ENCODE measurements at places on chromosomes 11 and 22.

DNA sequence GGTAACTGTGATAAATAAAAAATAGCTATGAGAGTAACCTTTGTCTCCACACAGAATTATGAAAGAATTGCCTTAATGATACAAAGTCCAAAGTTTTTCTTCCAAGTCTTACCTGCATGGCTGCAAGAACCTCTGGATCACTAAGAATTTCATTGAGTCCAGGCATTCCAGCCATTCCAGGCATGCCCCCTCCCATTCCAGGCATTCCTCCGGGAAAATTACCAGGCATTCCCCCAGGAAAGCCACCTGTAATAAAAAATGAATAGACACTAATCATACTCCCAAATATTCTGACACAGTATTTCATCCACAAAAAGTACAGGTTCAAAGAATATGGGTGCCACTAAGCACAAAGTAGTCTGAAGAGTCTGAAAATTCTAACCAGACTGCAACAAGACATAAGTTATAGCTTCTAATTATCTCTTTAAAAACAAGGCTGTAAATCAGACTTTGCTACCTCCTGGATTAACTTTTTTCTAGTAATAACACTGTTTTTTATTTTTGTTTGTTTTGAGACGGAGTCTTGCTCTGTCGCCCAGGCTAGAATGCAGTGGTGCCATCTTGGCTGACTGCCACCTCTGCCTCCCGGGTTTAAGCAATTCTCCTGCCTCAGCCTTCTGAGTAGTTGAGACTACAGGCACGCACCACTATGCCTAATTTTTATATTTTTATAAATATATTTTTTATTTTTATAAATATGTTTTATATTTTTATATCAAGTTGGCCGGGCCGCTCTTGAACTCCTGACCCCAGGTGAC, 8.0 kb upstream of the SLC25A17 start:
- DNase-seq, result no peak

- no peak for DNase-seq
Measured at GRCh38 chr11:2760196-2760871, 60.5 kb upstream of the KCNQ1OT1 start.

GRCh38 chr11:38491986-38492385, 1894.0 kb upstream of the RAG2 start:
- DNase-seq, result no peak

- peak; percentile 55 for DNase-seq
Measured at GRCh38 chr11:71991494-71991893, 7.2 kb upstream of the IL18BP start.

- DNase-seq, result no peak
Measured at GRCh38 chr22:32177221-32177765, 18.2 kb upstream of the C22orf42 start.

GRCh38 chr22:39994566-39995392, at the start of gene FAM83F:
TSS of gene FAM83F (plus strand) at chr22:39994954. CDS start at chr22:39995043, 89 bp downstream.
- DNase-seq, result peak; percentile 58

GRCh38 chr22:39556970-39557841, 13.3 kb upstream of the CACNA1I start:
- DNase-seq, result no peak

DNA sequence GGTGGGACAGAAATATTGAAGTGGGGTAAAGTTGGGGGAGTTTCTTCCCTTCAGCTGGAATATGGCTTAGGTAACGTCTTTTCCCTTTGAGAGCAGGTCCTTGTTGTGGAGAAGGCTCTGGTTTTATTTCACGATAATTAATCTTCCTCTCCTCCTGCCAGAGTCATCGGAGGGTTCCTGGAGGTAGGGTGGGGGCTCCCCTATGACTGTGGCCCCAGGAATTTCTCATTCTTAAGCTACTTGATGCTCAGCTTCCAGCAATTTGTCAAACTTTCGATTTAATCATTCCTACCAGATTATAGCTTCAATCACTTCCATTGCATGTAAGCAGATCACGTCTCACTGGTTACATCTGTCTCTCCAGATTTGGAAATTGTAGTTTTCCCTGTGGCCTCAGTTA, 242.8 kb upstream of the PLET1 start:
- DNase-seq, result no peak

DNA sequence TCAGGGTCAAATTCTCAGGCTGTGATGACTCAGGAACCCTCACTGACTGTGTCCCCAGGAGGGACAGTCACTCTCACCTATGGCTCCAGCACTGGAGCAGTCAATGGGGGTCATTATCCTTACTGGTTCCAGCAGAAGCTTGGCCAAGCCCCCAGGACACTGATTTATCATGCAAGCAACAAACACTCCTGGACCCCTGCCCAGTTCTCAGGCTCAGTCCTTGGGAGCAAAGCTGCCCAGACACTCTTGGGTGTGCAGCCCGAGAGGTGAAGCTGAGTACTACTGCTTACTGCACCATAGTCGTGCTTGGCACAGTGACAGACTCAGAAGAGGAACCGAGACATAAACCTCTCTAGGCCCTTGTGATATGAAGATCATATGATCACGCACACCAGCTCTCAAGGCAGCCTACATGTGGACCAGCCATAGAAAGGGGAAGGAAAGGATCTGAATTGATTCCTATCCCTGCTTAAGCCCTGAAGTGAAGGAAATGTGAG, 58.2 kb downstream of the ZNF280B start:
- DNase-seq, result peak; percentile 78

DNA sequence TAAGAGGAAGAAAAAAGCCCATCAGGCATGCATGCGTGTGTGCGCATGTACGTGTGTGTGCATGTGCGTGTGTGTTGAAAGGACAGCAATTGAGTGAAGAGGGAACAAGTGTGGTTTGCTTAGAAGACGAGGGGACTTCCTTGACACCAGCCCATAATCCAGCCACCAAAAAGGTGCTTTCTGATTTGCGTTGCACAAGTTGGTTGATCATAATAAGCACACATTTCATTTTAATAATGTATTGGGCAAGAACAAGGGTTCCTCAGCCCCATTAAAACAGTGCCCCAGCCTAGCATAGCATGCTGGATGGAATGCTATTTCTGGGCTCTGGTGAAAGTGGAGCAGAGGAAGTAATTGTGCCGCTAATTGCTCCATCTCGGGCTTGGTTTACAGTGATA, 493.2 kb downstream of the MIAT start:
- no peak for DNase-seq

GRCh38 chr22:19757985-19758895, 2.3 kb upstream of the TBX1 start:
- no peak for DNase-seq

DNA sequence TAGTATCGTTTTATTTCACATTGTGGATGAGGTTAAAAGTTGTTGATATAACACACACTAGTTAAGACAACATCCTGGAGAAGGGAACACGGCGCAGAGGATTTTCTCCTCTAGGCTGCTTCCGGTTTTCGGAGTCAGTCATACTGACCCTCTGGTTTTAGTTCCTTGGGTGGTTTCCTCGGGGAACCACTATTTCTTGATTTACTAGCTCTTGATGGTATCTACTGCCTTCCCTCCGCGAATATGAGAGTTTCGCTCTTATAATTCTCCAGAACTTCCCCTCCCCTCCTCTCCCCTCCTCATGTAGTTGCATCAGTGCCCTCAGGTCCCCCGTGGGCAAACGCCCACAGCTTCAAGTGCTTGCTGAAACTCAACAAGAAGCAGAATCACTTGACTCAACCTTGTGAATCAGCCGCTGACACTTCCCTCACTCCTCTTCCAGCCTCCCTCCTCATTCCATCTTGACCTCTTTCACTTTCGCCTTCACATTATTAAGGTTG, 15.9 kb upstream of the APOBEC3A start:
- DNase-seq, result peak; percentile 76

DNA sequence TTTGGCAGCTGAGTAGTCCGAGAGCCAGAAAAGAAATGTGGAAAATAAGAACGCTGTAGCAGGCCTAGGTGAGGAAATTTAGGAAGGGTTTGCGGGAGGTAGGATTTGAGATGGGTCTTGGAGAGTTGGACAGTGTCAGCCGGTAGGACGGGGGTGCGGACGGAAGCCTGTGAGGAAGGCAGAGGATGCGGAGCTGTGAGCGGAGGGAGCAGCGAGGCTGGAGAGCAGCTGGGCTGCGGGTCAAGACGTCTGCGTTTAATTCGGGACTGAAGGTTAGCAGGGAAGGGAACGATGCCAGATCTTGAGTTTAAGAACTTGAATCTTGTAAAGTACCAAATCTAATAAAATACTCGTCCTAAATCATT, 669 bp upstream of the TIGD3 start:
- no peak for DNase-seq

GRCh38 chr11:114147375-114148012, 88.0 kb downstream of the ZBTB16 start:
- DNase-seq, result no peak

- no peak for DNase-seq
Measured at GRCh38 chr11:80388536-80388935, 947.7 kb upstream of the TENM4 start.

DNA sequence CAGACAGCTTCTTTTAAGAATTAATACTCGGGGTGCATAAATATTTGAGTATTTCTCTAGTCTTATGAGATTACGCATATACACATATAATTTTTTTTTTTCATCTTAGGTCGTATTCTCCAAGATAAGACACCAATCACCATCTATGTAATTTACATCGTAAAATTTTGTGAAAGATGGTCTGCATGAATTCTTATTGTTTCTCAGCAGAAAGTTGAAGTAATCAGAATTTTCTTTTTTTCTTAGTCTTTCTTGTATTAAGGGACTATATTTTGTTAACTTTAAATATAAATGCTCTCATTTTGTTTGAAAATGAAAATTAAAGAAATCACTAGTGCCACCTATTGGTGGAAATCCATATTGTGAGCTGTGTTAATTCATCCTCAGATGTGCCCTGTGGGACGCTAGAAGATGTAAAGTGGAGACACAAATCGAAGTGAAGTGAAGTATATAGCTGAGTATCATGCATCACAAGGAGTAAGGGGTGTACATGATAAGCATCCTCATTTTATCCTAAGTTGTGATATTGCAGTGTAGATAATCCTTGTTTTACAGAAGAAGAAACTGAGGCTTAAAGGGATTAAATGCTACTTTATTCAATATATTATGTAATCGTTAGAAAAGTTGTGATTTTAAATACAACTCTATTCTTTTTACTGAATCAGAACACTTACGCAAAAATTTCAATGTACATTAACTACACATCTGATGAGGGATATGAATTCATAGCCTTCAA, 2084.3 kb downstream of the LRRC4C start:
- DNase-seq, result peak; percentile 14

DNA sequence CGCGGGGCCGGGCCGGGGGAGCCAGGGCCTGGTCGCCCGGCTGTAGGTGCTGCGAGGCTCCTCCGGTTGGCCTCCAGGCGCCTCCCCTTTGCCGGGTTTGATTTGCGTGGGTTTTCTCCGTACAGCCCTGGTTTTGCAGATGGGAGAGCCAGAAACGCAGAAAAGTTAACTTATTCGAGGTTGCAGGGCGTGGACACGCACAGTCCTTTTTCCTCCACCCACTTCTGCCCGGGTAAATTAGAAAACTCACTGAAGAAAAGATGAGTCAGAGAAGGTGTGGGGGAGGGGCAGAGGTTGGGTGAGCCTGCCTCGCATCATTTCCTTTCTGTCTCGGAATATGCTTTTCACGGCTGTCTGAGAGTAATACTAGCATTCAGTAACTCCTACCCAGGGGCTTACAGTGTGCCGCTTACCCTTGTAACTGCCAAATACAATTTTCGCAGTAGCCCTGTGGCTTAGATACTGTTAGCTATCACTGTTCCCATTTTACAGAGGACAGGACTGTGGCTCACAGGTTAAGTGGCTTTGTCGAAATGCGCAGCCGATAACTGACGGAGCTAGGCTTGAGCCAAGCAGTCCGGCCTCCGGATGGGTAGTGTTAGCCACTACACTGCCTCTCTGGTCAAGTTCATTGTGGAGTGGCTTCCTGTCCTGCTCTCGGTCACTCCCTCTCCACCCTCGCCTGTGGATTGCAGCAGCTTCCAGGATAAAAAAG, 812 bp downstream of the FADD start:
- DNase-seq, result peak; percentile 66

GRCh38 chr11:29446132-29446531, 570.7 kb downstream of the KCNA4 start:
- DNase-seq, result no peak

- peak; percentile 62 for DNase-seq
Measured at GRCh38 chr11:129331871-129332274, 43.8 kb upstream of the BARX2 start.

DNA sequence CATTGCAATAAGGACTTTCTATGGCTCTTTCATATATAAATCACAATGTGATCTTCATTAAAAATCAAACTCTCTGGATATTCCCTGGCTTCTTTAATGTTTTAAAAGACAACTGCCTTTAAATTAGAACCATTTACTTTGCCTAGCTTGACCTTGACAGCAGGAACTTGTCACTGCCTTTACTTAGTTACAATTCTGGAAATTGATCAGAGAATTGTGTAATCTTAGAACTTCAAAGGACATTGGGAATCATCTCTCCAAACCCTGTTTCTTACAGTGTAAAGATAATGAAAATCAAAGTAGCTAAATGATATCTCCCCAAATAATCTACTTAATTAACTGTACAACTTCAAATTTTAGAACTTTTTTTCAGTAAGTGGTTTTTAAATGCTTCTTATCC, 517.6 kb upstream of the CCDC179 start:
- DNase-seq, result no peak

DNA sequence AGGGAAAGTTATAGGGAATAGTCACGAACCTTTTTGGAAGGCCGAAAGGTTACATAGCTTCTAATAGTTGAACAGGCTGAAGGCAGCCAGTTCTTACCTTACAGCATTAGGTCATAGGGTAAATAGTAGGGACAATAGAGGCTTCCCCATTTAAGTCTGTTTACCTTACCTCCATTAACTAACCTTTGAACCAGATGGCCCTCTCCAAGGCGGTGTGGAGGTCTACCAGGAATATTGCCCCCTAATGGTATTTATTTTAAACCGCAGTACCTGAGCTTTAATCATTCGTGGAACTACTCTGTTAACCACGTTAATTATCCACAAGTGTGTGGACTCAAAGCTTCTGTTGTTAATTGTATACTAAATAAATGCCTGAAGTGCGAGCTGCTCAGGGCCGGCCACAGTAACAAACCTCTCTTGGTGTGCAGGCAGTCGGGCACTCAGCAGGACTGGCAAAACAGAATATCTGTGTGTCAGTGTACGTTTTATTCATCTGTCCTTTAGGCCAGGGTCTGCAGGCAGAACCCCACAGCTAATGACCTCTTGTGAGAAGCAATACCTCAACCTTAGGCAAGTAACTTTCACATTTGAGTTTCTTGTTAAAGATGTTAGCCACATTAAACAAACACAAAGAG, 81.7 kb downstream of the PRCP start:
- DNase-seq, result no peak

DNA sequence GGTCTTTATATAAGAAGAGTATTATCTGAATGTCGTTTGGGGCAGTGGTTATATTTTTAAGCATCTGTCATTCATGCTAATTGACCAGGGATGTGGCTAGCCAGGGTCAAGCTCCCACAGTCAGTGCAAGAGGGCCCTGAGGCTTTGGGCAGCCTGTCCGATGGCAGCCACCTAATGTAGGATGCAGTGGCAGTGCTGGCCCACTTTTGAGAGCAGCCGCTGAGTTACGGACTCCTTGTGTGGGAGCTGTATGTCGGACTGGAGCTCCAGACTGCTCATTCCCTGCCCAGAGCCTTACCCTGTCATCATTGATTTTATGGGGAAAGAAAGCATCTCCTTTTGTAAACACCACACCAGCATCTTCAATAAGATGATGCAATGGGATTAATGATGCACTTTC, 99.5 kb downstream of the SYT9 start:
- no peak for DNase-seq

Data from GM10248 (cell line).